ENCODE measurements at places on chromosomes 7 and 10.
A peak's percentile ranks its signal among the peaks of the same experiment; 100 is the strongest.

- DNase-seq, result no peak
Observed at GRCh38 chr7:31763548-31763947, 76.5 kb downstream of the PPP1R17 start.

- no peak for DNase-seq
Observed at GRCh38 chr7:132251327-132251659, 325.0 kb downstream of the PLXNA4 start.

- DNase-seq, result peak; percentile 85
Observed at GRCh38 chr10:97701438-97702069, 12.0 kb upstream of the MARVELD1 start.

DNA sequence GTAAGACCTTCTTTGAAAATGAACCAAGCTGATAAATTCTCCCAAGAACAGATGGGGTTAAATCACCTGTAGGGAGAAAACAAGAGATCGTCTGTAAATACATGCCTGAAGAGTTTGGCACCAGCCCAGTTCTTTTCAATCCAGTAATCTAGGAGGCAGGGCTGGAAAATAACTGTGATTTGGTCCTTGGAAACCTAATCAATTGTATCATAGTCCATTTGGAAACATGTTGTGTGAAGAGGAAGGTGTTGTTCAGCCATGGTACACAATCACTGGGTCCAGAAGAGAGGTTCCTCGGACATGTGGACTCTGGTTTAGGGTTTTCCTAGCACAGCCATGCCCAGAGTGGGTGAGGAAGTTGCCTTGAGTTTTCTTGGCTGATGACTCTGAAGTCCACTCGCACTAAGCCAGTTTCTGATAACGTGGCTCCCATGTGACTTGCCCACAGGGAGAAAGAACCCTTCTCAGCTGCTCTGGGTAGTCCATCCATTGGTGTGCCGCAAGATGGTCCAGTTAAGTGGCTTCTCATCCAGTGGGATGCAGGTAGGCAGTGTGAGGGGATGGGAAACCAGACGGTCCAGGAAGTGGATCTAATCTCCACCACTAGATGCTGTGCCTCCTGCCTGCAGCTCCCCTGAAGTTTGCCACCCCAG lies 5.1 kb downstream of the BLNK start:
- no peak for DNase-seq

GRCh38 chr7:130822642-130823041 lies 88.6 kb upstream of the KLF14 start:
- no peak for DNase-seq

DNA sequence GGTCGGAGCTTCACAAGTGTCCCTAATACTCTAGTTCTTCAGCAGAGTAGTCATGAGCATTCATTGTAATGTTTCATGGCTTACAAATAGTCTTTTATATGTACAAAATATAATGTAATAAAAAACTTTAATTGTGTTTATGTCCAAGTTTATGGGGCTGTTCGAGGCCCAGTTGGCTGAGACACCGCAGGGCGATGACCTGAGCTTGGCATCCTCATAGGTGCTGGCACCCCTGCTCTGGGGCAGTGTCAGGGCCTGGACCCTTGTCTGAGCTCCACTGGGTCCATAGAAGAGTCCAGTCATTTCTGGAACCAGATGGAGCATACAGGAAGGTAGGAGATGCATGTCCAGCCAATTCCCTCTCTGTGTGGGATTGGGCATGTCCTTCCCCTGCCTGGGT lies 12.9 kb upstream of the ZMIZ1 start:
- DNase-seq, result no peak

DNA sequence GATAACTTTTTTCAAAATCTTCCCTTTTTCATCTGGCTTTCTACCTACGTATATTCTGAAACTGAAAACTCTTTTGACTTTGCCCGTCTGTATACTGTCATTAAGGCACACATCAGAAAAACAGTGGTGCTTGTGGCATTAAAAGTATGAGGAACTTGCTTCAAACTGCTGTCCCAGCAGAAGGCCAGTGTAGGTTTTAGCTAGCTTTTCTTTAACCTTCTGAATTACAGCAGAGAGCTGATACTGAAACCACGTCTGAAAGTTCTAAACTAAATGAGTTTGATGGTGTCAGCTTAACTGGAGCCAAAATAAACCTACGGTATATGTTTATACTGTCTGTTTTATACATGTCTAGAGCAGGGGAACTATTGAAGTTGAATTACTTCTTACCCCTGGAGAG lies 283.4 kb downstream of the TFEC start:
- no peak for DNase-seq

- DNase-seq, result no peak
Observed at GRCh38 chr7:151814400-151815009, 62.4 kb downstream of the PRKAG2 start.

GRCh38 chr7:80275192-80275605 lies 140.6 kb downstream of the GNAI1 start:
- no peak for DNase-seq
